Activated T-helper 1 cell treated with anti-CD3 and anti-CD28 coated beads, Interleukin-2, amount 50 U/mL, for 16 hours (primary cell): ENCODE measurements at places on chromosomes 7 and 10.

- DNase-seq, result no peak
Measured at GRCh38 chr10:73647211-73647874, 6.1 kb upstream of the MYOZ1 start.

- no peak for DNase-seq
Measured at GRCh38 chr10:112872728-112873127, 77.3 kb upstream of the TCF7L2 start.

GRCh38 chr7:105364684-105365083 is 24.0 kb downstream of the SRPK2 start:
- no peak for DNase-seq

DNA sequence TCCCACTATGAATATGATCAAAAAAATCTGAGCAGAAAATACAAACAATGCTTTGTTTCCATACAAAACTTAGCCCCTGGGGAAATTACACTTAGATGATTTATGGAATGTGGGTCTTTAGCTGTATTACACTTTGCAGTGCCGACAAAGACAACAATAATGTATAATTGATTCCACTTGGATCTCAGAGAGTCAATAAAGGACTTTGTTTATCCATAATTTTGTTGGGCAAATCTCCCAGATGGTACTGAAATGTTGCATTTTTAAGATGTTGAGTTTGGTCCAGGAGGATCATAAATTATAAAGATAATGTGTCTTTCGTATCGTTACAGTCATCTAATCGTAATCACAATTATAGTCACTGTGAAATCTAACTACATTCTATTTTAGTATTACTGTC is 66.9 kb upstream of the DOCK1 start:
- DNase-seq, result no peak

DNA sequence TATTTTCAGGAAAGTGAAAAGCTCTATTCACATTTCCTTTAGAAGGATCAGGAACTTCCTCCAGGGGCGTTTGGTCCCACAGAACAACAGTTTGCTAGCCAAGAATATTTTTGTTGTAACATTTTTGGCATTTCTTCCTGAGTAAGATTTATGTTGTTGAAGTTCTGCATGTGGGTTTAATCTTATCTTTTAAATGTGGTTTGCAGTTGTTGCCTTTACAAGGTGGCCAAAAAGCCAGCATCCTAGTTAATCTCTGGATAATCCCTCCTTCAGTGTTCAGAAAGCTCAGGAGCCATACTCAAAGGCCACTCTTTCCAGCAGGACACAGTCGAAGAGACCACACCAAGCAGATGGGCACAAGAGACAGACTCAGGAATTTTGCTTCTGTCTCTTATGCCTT is 30.0 kb downstream of the SLC26A4 start:
- no peak for DNase-seq

DNA sequence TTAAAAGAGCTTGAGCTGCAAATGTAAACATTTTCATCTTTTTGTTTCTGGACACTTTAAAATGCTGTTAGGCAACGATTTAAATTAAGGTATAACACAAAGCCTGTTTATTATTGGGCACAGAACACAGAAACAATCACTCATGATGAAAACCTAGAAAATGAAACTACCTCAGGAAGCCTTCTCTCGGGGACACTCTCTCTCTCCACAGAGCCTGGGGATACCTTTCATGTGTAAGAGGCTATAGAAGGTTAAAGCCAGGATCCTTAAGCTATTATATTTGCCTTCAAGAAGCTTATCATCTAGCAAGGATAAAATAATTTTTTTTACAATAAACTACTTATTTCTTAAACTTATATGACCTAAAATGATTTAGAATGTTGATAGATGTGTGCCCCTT is 194.1 kb downstream of the SKAP2 start:
- no peak for DNase-seq

DNA sequence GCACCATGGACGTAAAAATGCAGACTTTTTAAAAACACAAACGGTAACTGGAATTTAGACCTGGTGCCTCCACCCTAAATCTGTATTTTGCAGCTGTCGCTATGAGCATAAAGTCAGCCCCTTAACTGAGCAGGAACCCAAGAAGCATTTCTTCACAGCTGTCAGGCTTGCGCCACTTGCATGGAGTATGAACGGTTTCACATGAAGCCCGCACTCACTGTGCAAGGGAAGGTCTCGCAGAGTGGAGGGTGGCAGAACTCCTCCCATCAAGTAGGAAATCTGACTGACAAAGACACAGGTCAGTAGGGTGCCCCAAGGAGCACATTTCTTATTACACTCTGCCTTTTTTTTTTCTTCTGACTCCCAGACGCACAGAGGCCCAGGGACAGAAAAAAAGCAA is 58.5 kb downstream of the ELMO1 start:
- no peak for DNase-seq

DNA sequence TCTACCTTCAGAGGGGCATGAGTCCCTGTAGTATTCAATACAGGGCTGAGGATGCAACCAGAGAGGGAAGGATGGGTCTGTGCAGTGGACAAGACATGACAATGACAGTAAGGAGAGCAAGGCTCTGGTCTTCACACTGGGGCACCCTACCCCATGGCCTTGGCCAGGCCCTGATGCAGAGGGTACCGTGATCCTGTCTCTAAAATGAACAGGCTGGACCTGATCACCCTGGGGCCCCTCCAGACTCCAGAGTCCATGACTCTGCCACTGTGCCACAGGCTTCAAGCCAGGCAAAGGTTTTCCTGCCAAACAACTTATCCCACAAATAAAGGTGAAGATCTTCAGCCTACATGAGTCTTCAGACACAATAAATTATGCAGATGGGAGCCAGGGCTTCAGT is 4.9 kb downstream of the MAT1A start:
- DNase-seq, result no peak

DNA sequence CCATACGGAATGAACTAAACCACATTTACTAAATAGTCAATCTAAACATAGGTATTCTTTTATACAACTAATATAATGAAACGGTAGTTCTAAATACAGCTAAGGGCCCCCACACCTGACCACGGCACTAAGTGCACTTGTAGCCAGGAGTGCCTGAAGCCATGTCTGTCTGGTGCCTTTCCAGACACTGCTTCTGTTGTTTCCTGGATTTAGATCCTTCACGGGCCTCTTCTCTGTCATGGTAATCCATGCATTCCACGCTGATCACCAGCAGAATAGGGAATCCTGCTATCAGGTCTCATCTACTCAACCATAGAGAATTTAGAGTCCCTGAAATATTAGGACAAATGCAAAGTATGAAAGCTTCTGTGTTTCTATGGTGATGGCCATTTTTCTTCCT is 37.8 kb downstream of the OSBPL3 start:
- DNase-seq, result no peak

DNA sequence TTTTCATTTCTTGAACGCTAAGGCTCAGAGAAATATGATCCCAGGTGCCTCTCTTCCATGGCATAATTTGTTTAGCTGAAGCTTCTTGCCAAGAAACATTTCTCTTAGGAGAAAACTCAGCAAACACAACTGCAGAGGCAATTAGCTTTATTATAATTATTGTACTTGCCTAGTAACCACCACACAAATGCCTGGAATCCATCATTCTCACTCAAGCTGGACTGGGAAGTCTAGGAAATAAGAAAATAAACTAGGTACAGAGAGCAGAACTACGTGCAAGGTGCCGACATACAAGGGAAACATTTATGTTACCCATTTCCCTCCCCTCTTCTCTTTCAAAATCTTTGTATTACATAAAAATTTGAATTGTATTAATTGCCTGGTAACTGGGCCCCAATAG is 15.1 kb downstream of the SLC35B4 start:
- no peak for DNase-seq

DNA sequence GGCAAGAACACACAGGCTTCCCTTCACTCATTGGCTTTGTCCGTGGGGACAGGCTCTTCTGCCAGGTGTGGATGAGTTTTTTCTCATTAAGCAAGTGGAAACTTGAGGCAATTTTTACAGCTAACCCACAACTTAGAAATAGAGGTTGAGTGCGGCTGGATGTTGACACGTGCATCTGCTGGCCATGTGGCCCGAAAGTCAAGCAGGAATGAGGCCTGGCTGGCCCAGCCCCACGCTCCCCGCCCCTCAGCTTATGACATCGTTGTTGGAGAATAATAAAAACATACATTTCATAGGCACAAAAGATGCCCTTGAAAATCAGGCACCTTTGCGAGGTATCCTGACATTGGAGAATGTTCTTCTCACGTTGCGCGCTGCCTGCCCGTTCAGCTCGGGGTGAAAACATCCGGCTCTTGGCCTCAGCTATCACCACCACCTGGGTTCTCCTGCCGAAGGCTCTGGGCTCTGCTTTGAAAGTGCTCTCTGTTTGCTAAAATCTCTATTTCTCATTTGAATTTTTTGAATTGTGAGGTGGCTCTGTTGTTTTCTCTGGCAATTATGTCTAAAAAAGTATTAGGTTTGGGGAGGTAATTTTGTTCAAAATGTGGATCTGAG is 310.7 kb downstream of the WDR37 start:
- no peak for DNase-seq

- DNase-seq, result no peak
Measured at GRCh38 chr7:91242097-91242844, 22.0 kb upstream of the FZD1 start.

GRCh38 chr10:119494236-119495020 is 48.1 kb downstream of the RGS10 start:
- no peak for DNase-seq
